ENCODE measurements at places on chromosomes 2 and 18.

DNA sequence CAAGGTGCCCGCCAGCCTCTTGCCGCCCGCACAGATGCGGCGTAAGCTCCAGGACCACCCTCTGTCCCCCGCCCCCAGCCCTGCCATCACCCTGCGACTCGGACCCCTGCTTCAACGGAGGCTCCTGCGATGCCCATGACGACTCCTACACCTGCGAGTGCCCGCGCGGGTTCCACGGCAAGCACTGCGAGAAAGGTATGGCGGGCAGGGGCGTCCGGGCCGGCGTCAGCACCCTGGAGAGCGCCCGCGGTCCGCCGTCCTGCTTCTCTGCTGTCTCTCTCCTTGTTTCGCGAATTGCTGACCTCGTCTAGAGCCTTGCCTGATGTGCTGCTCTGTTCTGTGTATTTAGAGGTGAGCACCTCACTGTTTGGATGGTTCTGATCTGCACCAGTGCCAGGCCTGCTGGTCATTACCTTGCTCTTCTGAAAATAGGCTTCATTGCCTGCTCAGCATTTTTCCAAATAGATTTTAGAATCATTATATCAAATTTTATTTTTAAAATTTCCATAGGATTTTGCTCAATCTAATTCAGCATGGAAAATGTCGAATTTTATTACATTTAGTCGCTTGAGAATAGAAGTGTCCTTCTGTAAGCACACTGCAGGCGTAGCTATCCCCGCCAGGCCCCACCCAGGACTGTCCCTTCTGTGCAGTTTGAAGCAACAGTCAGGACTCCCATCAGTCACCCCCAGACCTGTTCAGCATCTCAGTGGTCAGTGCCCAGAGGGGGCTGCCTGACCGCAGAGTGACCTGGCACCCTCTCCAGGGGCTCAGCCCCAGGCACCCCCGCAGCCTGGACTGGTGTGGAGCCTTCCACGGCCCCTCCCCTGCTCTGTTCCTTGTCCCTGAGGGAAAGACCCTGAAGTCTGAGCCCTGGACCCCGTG lies 51.6 kb downstream of the SNED1 start:
- DNase-seq: no peak

GRCh38 chr18:12399231-12399630 lies 8.5 kb upstream of the PRELID3A start:
- DNase-seq: no peak

GRCh38 chr2:120747281-120747680 lies 11.6 kb downstream of the GLI2 start:
- no peak for DNase-seq

DNA sequence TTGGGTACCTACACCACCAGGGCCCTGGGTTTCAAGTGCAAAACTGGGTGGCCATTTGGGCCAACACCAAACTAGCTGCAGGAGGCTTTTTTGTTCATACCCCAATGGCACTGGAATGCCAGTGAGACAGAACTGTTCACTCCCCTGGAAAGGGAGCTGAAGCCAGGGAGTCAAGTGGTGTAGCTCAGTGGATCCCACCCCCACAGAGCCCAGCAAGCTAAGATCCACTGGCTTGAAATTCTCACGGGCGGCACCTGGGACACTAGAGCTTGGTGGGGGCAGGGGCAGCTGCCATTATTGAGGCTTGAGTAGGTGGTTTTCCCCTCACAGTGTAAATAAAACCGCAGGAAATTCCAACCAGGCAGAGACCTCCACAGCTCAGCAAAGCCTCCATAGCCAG lies 46.0 kb upstream of the FAM110C start:
- no peak for DNase-seq

- DNase-seq: no peak
These were observed 593 bp upstream of the NRBP1 start for GRCh38 chr2:27427863-27428212.

DNA sequence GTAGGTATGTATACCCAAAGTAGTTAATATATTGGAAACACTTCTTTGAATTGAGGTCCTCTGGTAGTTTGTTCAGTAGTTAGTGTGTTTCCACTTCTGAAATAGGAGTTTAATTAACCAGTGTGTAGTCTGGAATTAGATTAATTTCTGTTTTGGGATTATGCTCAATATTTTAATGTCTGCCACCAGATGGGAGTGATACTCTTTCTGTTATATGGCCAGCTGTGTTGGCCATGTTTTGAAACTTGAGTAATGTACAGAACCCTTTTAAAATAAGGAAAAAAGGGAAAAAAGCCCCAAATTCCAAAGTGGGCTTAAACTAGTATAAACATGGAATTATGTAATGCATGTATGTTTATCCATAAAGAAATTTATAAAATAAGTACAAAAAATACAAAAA lies 147.7 kb downstream of the CTNNA2 start:
- DNase-seq: no peak

GRCh38 chr2:23789012-23789411 lies 137.9 kb downstream of the ATAD2B start:
- no peak for DNase-seq

- no peak for DNase-seq
These were observed 224.4 kb downstream of the ZNF385B start for GRCh38 chr2:179636995-179637394.

DNA sequence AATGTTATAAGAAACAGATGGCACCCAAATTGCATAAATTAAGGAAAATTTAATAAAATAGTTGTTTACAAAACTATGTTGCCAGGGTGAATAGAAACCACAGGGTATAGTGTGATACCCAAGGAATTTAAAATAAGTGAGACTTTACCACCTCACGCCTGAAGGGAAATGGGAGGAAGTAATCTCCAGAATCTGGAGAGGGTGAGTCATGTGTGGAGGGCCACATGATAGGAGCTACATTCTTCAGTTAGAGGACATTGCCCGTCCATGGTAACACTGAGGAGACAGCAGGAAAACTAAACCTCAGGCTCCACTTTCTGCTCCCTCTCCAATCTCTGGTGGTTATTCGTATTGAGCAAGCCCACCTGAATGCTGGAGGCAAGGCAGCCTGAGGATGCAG lies 97.2 kb upstream of the NXPH2 start:
- DNase-seq: no peak

DNA sequence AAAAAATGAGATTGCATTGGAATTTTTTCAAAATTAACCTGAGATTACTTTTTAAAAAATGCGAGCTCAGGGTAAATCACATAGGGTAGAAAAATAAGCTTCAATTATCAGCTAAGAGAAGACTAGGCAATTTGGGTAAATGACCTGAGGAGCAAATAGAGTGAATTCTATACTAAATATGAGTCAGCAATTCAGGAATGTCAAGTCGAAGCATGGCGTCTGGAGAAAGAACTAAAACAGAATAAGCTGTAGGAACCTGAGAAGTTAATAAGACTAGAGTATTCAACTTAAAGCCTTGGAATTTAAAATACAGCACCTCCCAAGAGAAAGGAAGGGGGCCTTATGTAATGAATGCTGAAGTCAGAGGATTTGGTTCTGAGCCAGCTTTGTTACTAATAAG lies 487.0 kb downstream of the SUCLG1 start:
- no peak for DNase-seq

DNA sequence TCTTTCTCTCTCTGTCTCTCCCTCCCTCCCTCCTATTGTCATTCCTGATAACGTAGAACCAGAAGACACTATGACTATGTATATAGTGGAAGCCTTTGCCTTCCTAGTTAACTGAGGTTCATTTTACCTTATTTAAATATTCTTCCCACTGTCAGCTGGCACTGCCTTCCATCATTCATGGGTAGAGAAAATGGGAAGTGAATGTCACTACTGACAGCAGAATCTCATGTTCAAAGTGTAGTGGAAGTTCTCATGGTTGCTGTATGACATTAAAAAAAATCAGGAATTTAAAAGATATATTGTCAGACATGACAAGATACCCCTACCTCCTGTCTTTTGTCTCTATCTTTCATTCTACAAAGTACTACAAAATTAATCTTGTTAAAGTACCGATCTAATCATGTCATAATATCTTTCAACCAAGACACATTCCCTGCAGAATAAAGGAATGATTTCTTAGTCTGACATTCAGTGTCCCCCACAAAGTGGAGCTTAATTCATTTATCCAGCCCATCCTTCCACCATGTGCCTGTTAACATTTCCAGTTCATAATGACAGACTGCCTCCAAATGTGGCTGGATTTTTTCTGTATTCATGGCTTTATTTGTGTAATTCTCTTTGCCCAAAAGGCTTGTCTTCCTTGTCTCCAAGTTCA lies 250.1 kb upstream of the CDH20 start:
- DNase-seq: no peak

- DNase-seq: no peak
These were observed 4.1 kb downstream of the MTCL1 start for GRCh38 chr18:8709248-8710059.

DNA sequence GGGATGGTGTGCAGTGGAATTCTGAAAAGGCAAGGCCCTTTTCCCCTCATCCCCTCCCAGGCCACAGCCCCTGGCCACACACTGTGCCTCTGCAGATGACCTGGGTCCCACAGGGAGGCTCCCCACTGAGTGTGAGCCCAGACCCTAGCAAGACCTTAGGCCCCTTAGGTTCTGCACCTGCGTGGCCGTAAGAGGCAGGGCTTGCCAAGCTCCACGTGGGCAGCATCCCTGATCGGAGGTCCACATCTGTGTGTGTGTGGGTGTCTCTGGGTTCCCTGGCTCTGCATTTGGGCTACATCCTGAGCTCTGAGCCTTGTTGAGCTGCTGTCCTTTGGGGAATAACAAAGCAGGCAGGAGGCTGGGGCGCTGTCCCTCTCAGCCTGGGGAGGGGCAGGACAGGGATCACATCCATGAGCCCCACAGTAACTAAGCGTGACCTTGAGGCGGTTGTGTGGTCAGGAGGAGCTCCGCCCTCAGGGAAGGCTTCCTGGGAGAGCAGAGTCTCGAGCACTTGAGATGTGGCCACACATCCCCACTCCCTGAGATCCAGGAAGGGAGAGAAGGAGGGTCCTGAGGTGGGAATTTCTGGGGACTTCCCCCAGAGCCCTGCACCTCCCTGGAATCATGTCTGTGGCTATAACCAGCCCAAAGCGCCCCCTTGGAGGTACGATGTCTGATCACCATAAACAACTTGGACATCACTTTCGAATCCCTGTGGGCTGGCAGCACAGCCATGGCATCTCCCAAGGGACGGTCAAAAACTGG lies 84.8 kb downstream of the STPG4 start:
- DNase-seq: no peak

- no peak for DNase-seq
These were observed 85.9 kb downstream of the HRH4 start for GRCh38 chr18:24546307-24546706.

- peak; percentile 55 for DNase-seq
These were observed 157.8 kb upstream of the SLC1A4 start for GRCh38 chr2:64831134-64831976.

DNA sequence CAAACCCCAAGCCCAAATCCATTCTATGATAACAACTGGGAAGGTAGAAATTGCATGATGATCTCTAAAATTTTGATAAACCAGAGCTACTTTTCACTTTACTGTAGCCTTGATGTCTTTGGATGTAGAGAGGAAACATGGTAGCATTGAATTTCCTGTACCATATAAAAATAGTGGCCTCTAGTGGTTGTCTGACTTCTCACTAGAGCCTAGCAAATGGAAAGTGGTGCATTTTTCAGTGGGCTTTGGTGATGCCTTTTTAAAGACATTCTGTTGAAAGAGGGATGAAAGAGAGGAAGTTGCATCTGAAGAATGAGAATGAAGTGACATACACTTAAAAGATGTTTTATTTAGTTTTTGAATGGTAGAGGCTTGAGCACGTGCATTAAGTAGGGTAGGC lies 662.2 kb downstream of the XIRP2 start:
- no peak for DNase-seq

- DNase-seq: no peak
These were observed 1.4 kb upstream of the MARCO start for GRCh38 chr2:118940486-118941120.

DNA sequence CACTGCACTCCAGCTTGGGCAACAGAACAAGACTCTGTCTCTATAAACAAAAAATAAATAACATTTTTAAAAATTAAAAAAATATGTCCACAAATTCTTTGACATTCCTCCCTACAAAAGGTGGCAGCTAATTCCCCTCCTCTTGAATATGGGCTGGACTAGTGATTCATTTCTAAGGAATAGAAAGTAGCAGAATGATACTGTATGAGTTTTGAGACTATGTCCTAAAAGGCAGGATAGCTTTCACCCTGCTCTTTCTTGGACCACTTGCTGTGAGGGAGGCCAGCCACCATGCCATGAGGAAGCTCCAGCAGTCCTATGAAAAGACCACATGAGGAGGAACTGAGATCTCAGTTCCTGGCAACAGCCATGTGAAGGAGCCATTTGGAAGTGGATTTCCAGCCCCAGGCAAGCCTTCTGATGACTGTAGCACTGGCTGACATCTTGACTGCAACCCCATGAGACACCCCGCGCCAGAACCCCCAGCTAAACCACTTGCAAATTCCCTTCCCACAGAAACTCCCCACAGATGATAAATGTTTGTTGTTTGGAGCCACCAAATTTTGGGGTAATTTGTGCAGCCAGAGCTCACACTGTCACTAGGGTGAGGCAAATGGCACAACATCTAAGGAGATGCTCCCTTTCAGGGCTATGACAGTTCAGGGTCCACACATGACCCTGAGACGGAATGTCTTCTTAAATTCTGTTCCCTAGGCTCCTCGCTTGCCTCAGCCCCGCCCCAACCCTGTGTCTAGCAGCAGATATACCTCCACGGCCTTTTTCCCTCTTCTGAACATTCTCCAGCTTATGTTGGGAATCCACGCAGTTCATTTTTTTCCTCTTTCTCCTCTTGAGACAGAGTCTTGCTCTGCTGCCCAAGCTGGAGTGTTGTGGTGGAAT lies 17.1 kb upstream of the ATOH8 start:
- no peak for DNase-seq

- DNase-seq: no peak
These were observed 151.2 kb upstream of the CCDC68 start for GRCh38 chr18:55110436-55110835.

GRCh38 chr2:20013126-20013849 lies 820 bp upstream of the MATN3 start:
- DNase-seq: no peak

- no peak for DNase-seq
These were observed 41.3 kb upstream of the ASB18 start for GRCh38 chr2:236305531-236305930.

- no peak for DNase-seq
These were observed 194.5 kb downstream of the LOXHD1 start for GRCh38 chr18:46462523-46462922.

DNA sequence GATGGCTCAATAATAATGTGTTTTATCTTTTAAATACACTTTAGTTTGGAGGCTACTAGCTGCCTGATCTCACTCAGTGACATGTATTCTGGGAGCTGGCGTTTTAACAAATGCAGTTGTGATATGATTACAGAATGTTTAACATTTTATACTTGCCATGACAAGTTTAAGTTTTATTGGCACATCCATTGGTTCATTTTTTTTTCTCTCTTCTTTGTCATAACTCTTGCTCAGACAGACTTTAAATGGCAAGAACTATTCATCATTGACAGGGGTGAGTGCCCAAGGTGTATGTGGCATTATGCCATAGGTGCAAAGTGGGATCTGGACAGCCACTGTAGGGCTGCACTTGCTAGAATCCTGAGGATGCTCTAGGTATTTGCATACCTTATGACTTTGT lies 72.1 kb upstream of the MYL1 start:
- DNase-seq: no peak

- no peak for DNase-seq
These were observed 83.6 kb downstream of the ATAD2B start for GRCh38 chr2:23843051-23843976.

Measured in activated CD8-positive, alpha-beta memory T cell treated with anti-CD3 and anti-CD28 coated beads for 1 hour (primary cell).